RCC 7860 (cell line): ENCODE measurements at places on chromosomes 4 and X.

- DNase-seq, result no peak
Observed at GRCh38 chr4:94934201-94934600, 176.4 kb downstream of the BMPR1B start.

GRCh38 chrX:154300816-154301215 is 5.2 kb downstream of the TKTL1 start:
- no peak for DNase-seq

DNA sequence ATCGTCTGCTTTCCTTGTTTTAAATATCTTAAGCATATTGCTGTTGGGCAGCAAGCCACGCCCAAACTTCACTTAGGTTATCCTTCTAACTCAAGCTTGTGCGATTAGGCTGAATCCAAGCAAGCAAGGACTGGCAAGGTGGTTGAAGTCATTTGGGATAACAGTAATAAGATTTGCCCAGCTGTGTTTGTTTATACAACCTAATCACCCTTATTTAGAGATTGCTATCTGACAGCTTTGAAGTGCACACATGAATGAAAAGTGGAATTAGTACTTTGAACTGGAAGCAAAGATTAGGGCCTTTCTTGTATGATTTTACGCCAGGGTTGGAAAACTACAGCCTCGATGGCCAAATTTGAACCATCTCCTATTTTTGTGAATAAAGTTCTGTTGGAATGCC is 182.1 kb downstream of the ASB9 start:
- no peak for DNase-seq

DNA sequence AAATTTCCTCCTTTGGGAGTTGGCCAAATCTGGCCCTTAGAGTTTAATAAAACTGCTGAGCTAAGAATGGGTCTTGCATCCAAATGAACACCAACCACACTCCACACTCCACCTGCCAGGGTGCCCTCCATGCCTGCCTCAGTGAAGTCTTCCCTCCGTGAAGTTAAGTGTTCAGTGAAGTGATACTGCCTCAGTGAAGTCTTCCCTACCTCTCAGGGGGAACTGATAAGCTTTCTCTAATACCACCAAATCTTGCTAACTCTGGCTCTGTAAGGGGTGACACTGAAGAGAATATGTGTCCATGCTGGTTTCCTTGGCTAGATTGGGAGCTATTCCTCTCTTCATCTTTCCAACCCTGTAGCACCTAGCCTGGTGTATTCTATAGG is 27.9 kb downstream of the MED28 start:
- no peak for DNase-seq

GRCh38 chr4:163121689-163122088 is 45.0 kb downstream of the NAF1 start:
- no peak for DNase-seq

GRCh38 chrX:106863697-106864096 is 39.4 kb downstream of the RIPPLY1 start:
- no peak for DNase-seq

DNA sequence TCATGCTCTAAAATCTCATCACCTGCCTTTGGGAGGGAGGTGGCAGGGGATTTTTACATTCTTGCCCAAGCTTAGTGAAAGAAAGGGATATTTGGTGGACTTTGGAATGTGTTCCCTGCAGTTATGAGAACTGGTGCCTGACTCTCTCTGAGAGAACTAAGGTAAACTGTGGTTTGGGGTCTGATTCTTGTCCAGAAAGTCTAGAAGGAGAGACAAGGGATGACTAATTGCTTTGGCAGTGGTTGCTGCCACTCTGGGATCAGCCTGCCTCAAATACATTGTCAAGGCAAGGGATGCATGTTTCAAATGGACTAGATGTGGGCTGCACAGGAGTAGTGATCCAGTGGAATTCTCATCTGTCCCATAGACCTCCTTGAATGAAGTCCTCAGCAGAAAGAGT is 115.2 kb downstream of the DDIT4L start:
- DNase-seq, result no peak

DNA sequence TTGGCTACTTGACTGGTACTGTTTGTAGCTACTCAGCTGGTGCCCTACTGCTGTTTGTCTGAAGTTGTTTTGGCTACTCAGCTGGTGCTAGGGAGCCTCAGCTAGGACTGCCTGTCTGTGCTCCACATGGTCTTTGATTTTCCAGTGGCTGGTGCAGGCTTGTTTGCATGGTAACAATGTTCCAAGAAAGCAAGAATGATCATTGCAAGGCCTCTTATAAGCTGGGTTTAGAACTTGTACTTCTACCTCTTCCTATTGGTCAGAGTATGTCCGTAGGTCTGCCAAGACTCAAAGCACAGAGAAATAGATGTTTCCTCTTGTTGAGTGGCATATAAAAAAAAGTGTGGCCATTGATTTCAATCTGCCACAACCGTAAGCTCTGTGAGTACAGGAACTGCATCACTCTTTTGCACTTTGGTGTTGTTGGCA is 17.6 kb downstream of the NFKB1 start:
- DNase-seq, result no peak

GRCh38 chrX:14698790-14699189 is 169.5 kb downstream of the GLRA2 start:
- DNase-seq, result no peak

GRCh38 chr4:77045490-77045889 is 30.3 kb downstream of the CCNI start:
- no peak for DNase-seq

DNA sequence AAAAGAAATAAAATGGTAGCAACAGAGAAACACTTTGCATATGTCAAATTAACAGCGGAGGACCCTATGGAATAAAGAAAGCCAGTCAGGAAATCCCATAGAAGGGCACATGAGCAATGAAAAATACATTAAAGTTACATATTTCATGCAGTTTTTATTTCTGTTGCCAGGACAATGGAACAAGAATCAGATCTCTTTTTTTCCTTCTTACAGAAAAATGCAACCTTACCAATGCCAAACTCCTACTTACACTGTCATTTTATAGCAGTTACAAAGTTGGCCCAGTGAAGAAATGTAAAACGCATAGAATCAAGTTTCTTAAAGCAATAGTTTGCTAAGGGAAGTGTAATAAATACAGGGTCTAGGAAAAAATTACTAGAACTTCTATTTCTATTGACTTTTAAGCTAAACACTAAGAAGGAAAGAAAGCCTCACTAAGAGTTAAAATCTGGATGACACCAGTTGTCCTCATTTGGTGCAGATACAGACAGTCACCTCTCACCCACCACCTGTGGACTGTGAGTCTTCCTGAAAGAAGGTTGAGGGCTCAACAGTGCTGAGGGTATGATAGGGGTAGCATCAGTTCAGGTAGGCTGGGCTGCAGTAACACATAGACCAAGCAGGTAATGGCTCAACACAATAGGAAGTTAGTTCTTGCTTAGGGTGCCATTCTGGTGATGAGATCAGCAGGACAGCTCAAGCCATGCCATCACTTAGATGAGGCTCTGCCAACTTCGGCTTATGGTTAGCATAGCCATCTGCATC is 224.6 kb downstream of the ANAPC10 start:
- no peak for DNase-seq

DNA sequence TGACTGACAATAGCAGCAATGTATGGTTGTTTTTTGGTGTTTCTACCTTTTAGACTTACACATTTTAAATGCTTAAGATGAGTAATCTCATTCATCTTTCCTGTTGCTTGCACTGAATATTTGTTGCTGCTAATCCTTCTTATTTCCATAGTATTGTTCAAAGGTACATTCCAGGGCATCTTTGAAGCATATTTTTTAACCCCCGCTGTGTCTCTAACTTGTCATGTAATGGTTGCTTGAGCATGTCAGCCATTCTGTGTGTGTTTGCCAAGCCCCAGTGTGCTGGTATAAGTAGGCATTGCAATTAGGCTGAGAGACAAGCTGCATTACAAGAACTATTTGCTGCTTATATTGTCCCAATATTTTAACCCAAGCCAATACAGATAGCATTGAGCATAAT is 87.9 kb downstream of the IL1RAPL1 start:
- no peak for DNase-seq

- DNase-seq, result no peak
Observed at GRCh38 chrX:51242212-51242611, 90.4 kb upstream of the NUDT10 start.

DNA sequence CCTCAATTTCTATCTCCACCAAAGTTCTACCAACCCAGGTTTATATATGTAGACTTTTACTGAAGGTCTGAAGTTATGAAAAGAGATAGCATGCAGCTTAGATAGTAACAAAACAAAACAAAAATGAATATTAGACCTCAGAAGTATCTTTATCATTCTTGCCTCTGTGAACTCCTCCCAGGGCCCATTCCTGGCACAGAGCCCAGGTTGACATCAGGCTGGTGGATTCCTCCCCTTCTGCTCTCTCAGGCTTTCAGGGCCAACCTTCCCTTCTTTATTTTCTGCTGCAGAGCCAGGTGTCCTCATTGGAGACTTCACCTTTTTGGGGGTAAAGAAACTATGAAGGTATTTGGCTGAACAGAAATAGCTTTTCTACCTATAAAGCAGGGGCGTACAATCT is 112.8 kb upstream of the PITX2 start:
- DNase-seq, result no peak

- DNase-seq, result no peak
Observed at GRCh38 chr4:184764601-184765000, 30.7 kb upstream of the CENPU start.

DNA sequence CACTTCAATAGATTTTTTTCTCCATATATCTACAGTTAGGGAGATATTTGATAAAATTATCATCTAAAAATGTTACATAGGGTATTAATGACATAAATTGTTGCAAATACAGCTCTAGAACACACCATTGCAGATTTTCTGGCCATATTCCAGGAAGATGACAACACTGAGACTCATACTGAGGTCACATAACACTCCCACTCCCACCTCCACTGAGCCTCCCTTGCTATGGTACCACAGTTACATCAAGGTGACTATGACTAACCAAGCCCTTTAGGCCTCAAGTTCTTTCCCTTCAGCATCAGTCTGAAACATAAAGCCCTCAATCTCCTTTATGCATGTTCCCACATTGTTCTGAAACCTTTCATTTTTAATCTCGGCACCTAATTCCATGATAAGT is 932.0 kb upstream of the IGFBP7 start:
- no peak for DNase-seq

DNA sequence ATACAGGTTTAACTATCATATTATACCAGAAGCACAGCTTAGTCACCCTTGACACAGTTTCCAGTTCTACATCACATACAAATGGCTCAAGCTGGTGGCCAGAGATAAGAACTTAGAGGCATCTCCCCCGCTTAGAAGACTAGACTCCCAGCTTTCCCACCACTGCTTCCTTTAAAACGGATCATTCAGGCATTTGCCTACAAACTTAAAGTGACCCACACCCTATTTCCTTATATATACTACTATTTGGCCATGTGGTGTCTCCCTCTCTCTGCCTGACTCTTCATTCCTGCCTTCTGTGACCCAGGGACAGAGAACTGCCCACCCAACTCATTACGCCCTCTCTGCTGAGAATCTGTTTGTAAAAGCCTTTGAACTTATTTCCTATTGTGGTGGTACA is 781.2 kb upstream of the DIAPH2 start:
- DNase-seq, result no peak

DNA sequence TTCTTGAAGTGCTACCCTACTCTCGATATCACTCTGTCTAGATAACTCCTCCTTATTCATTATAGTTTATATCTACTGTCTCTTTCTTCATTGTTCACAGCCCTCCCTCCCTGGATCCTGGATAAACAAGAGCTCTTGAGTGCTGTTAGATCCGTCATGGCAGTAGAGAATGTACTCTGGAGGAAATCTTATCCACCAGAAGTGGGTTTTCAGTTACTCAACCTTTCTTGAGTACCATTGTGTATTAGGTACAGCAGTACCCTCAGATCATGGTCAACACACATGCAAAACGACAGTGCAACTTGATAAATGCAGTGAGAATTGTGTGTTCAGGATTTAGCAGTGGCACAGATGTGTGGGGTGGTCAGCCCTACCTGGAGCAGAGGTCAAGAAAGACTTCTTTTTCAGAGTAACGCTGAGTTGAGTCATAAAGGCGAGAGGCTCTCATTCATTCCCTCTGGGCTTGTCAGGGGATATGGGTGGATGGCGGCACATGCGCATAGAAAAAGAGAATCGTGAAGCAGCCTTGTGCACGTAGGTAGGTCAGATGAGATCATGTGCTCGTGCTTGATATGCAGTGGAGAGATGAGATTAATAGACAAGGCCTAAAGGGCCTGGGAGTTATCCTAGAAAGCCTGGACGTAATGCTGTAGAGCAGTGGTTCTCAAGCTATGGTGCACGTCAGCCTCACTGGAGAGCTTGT is 89.5 kb downstream of the SNX25 start:
- no peak for DNase-seq

GRCh38 chr4:2357821-2358745 is 60.4 kb downstream of the ZFYVE28 start:
- no peak for DNase-seq

DNA sequence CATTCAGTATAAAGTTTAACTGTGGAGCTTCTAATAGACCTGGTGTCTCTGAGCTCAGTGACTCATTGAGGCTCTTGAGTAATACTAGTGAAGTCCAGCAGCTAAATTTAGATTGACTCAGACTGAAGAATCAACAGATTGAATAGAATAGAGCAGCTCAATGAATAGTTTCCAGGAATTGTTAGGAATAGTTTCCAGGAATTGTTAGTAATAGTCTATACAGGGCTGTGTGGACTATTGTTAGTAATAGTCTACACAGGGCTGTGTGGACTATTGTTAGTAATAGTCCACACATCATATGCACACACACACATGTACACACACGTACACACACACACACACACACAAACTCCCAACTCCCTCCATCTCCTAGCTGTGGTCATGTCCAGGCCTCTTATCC is 3.0 kb downstream of the GIMD1 start:
- peak; percentile 67 for DNase-seq

GRCh38 chr4:3451956-3452355 is 10.2 kb downstream of the HGFAC start:
- DNase-seq, result no peak

- no peak for DNase-seq
Observed at GRCh38 chrX:8192276-8192675, 21.2 kb upstream of the VCX2 start.

DNA sequence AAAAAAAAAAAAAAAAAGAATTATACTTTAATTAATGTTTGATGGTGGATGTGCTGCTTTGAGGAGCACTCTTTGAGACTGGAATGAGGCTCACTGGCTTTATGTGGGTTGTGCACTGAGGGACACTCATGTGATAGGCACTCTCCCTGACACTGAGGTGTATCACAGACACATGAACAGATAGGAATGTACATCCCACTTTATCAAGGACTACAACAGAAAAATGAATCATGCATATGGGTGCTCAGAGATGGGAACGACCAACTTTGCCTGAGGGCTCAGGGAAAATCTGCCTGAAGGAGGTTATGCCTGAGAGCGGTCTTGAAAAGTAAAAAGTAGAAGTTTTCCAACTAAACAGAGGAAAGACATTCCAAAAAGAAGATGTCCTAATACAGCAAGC is 97.7 kb upstream of the RBPJ start:
- DNase-seq, result peak; percentile 34

- DNase-seq, result no peak
Observed at GRCh38 chr4:7331682-7332000, 103.1 kb downstream of the PSAPL1 start.

GRCh38 chrX:118528071-118528737 is 32.6 kb downstream of the DOCK11 start:
- DNase-seq, result no peak

GRCh38 chr4:34250562-34250961 is 1993.8 kb downstream of the ARAP2 start:
- DNase-seq, result no peak
